GM13976 (cell line): ENCODE measurements at places on chromosomes 1 and 21.

DNA sequence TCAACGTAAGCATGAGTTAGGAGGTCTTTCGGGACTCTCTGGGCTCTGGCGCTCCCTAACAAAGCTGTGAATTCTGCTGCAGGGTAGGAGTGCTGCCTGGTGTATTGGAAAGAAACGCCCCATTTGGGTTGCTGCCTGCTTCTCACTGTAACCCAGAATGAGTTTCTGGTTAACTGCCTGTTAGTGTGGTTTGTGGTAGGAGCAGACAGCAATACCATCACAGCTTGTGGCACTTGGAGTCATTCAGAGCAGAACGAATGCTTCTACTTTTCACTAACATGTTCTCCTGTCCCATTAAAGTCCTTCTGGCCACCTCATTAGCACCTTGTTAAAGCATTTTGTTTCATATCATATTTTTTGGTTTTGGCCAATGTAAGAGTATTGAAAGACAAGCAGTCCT is 18.1 kb downstream of the MAP3K7CL start:
- DNase-seq = no peak

GRCh38 chr1:161954050-161954449 is 69.6 kb downstream of the OLFML2B start:
- DNase-seq = no peak

DNA sequence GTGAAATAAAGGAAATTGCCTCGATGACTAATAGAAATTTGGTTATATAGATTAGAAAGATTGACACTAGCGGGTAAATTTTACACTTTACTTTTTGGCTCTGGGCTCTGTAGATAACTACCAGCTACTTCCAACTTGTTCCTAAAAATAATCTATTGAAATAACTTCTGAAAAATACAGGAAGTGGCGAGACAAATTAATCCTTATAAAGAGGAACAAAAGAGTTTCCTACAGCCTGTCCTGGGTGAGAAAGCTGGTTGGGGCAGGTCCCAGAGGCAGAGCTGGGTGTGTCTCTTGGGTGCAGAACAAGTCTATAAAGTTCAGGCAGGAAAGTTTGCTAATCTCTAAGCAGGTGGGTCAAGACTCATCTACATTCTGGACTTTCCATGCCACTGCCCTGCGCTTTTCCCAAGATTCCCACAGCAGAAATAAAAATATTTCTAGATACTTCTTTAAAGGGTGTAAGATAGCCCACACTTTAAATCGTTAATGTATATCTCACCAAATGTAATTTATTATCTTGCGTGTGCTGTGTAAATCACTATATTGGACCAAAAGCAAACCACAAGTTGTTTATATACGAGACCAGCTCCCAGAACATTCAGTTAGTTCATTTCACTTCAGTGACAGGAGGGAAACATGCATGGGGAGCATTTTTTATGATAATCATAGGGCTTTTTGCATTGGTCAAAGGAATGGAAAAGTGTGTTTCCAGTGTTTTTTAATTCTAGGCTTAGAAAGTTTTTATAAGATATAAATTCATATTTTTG is 70.1 kb upstream of the NRIP1 start:
- DNase-seq = no peak

- no peak for DNase-seq
These were observed 77.6 kb downstream of the DDR2 start for GRCh38 chr1:162709870-162710269.

DNA sequence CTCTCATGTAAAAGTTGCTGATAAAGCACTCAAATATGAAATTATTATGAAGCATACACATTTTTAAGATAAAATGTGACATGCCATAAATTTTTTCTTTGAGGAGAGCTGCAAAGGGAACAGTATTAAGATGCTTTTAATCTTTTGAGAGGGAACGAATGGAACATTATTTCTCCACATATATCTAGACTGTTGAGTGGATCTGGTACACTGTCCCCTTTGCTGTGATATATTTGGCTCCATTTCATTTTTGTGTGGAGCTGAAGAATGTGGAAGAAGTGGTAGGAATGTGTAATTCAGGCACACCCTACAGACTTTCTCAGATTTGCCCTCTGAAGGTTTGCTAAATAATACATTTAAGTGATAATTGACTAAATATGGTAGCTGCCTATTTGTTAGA is 31.7 kb downstream of the PGM1 start:
- no peak for DNase-seq

- DNase-seq = no peak
These were observed 181.2 kb downstream of the PLPPR4 start for GRCh38 chr1:99445486-99445885.

DNA sequence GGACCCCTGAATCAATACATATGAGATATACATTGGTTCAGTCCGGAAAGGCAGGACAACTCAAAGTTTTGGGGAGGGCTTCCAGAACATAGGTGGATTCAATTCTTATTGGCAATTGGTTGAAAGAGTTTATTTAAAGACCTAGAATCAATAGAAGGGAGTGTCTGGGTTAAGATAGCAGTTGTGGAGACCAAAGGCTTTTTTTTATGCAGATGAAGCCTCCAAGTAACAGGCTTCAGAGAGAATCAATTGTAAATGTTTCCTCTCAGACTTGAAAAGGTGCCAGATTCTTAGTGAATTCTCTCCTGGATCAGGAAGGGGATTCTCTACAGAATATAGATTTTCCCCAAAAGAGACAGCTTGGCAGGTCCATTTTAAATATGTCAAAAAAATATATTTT is 27.0 kb upstream of the CD5L start:
- no peak for DNase-seq

DNA sequence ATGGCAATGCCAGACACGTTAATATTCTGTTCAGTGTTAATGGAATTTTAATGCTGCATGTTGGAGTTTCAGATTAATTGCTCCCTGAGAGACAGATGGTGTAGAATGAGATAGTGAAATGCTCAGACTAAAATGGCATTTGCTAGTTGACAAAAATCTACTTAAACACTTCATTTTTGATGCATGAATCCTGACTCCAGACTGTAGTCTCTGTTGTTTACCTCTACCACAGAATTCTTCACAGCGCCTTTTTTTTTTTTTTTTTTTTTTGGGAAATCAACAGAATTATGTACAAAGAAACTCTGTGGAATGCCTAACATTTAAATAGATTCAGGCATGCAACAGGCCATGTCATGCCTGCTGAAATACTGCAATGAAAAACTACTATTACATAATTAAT is 111.3 kb downstream of the PLPPR5 start:
- DNase-seq = no peak

DNA sequence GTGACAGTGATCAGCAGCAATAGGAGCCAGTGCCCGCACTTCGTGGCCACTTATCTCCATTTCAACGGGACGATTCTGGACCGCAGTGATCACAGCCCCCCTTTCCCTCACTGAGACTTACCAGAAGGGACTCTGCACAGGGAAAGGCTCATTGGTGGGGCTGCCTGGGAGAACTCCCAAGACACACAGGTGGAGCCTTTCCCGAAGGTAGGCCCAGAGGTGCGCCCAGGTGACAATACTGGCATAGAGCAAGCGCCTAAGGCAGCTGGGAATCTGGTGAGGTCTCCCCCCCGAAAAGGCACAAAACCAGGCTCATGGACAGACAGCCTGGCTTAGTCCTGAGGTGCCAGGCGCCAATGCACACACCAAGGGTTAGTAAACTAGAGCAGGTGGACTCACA is 318.9 kb downstream of the AJAP1 start:
- DNase-seq = no peak

DNA sequence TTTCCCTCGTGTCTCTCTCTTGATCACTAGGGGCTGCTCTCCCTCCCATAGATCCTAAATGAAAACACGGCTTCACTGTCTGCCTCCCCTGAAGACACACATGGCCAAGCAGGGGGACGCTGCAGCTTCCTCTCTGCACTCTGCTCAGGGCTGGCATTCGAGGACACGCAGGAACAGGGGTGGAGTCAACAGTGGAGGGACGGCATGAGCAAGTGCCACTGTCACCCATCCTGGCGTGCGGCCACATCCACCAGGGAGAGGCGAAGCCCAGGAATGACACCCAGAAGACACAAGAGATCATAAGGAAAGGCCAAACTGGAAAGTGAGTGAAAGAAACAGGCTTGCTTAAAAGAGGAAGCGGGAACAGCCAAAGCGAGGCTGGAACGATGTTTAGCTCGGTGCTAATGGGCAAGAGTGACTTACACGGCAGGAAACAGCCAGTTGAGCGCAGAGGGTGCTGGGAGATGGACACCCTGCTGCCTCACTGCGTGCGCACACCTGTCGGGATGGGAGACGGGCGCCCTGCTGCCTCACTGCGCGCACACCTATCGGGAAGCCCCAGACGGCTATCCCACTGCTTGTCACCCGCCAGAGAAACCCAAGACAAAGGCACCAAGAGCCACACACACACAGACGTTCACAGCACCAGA is 13.6 kb upstream of the C1QTNF12 start:
- no peak for DNase-seq

GRCh38 chr1:237670302-237670701 is 220.4 kb downstream of the ZP4 start:
- DNase-seq = no peak

GRCh38 chr1:68448365-68448764 is 1.4 kb downstream of the RPE65 start:
- DNase-seq = no peak

GRCh38 chr1:116677474-116678062 is 10.0 kb upstream of the IGSF3 start:
- DNase-seq = no peak

DNA sequence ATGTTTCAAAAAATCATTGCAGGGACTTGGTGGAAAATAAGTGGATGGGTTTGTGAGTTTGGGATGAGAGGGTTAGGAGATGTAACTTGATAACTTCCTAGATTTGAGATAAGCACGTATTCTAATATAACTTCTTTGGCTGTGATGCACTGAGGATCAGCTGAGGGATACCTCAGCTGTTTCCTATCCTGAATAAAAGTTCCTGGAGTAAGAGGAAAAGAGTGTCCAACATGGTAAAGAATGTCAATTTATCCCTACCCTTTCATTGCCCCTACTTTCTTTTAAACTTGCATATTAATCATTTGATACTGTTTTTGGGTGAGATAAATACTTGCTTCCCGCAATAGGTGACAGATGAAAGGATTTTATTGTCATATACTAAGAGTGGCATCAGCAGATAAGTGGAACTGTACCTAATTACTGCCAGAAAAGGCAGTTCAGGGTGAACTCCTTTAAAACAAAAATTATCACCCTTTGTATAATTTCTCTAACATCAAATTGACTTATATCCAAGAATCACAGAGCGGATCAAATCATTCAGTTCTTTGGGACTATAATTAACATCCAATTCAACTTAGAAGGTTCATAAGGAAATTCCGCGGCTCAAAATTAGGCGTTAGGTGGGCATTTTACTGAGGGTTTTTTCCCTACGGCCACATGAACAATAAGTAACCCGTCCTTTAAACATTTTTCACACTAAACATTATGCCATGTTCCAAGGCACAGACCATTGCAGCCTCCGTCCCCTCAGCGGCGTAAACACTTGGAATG is 1.4 kb upstream of the SUCO start:
- peak; percentile 9 for DNase-seq

GRCh38 chr1:223645903-223646302 is 19.6 kb downstream of the CAPN8 start:
- DNase-seq = no peak

GRCh38 chr1:1205769-1206375 is 520 bp downstream of the TNFRSF18 start:
- DNase-seq = no peak

DNA sequence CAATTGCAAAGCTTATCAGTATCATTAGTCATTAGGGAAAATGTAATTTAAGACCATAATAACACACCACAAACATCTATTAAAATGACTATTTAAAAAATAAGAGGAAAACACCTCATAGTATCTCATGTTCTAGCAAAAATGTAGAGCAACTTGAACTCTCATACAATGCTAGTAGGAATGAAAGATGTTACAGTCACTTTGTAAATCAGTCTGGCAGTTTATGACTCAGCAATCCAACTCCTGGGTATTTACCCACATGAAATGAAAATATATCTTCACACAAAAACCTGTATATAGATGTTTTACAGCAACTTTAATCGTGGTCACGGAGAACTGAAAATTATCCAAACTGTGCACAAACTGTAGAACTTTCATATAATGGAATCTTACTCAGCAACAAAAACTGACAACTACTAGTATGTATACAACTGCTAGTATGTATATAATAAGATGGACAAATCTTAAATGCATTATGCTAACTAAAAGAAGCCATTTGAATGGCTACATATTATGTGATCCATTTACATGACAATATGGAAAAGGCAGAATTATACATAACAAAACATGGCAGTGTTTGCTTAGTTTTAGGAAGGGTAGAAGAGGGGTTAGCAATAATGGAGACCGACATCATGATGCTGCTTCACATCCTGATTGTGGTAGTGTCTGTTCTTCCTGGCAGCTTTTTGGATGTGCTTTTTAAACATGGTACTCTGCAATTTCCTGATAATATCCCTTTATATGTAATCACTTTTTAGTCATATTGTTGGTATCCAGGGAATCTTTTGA is 267.0 kb downstream of the KCTD3 start:
- no peak for DNase-seq

GRCh38 chr1:41241749-41242341 is at the start of gene SCMH1:
Gene SCMH1, minus strand, starts transcription at chr1:41242306. Its CDS starts 56,173 bp downstream, at chr1:41186133.
- DNase-seq = peak; percentile 87

- no peak for DNase-seq
These were observed 107.8 kb upstream of the TARDBP start for GRCh38 chr1:10904396-10905358.

- DNase-seq = no peak
These were observed 18.6 kb upstream of the COL18A1 start for GRCh38 chr21:45386336-45386727.

- DNase-seq = no peak
These were observed 34.9 kb downstream of the AHDC1 start for GRCh38 chr1:27569088-27569460.

- DNase-seq = no peak
These were observed 184.8 kb downstream of the BRINP2 start for GRCh38 chr1:177355575-177355974.
